Mucosa of descending colon (tissue), 3 donors: ENCODE measurements at places on chromosomes 12 and 14. TPM values are rescaled to one million over a fixed set of nuclear protein-coding genes. Genes with fewer than 3 reads are reported as not detected.

DNA sequence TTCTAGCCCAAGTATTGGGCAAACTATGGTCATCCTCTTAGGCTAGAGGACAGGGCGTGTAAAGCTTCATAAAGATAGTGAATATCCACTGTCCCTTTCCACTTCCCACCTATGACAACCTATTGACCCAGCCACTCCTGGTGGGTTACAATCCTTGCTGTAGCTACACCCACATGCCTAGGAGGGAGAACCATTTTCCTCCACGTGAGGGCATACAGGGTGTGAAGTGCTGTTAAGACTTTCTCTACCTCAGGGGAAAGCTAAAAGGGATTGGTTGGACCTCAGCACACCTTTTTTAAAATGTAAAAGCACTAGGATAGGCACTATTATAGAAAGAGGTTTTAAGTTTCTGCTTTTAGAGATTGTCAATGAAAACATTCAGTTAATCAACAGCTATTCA lies 124.4 kb downstream of the TPH2 start:
- DNase-seq: no peak

ETFBKMT gene
- total RNA-seq: 5.6 TPM

GSC gene
- total RNA-seq: not detected

DNA sequence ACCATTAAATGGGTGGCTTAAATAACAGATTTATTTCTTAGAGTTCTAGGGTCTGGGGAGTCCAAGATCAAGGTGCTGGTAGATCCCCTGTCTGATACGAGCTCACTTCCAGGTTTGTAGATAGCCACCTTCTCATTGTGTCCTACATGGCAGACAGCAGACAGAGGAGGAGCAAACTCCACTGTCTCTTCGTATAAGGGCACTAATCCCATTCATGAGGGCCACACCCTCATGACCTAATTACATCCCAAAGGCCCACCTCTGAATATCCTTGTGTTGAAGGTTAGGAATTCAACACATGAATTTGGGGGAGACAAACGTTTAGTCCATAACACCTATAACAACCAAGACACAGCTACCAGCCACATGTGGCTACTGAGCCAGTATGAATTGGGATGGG lies 47.1 kb upstream of the PPP2R5C start:
- no peak for DNase-seq

AQP6 gene
- not detected for total RNA-seq

DNA sequence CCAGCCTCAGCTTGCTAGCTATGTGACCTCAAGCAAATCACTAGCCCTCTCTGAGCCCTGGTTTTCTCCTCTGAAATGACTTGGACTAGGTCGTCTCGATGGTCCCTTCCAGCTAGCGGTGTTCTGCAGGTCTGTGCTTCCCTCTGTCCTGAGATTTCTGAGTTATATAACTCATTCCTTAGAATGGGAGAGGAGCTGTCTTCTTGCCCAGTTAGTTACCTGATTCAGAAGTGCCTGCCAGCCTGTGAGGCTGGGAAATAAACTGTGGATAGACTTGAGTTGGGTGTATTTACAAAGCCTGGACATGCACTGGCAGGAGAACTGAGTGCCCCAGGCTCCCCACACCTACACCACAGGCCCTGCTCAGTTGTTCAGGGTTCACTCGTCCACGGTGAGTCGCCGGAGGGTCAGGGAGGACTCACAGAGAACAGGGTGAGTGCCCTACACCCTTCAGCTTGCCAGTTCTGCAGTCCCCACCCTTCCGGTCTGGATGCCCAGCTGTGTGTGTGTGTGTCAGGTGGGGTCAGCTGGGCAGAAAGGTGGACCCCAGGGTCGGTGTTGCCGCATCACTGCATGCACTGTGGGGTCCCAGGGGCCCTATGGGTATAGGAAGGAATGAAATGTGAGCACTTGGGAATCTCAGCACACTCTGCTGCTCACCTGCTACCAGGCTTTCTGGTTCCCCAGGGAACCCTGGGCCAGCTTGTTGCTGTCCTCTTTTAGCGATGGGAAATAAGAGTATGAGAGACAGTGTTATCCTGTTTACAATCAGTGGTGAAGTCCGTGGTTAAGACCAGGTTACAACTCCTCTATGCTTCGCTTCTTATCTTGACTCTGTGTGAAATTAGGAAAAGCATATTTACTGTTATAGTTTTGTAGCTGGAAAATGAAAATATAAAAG lies 348.2 kb downstream of the DPF3 start:
- no peak for DNase-seq

GRCh38 chr12:48512855-48513254 lies 12.6 kb upstream of the OR8S1 start:
- no peak for DNase-seq

PLEKHD1 gene
- 0.14 TPM for total RNA-seq

- no peak for DNase-seq
These were observed 198.7 kb downstream of the DACT1 start for GRCh38 chr14:58836303-58836974.

GRCh38 chr14:92759679-92760523 lies 11.5 kb upstream of the LGMN start:
- DNase-seq: no peak

DNA sequence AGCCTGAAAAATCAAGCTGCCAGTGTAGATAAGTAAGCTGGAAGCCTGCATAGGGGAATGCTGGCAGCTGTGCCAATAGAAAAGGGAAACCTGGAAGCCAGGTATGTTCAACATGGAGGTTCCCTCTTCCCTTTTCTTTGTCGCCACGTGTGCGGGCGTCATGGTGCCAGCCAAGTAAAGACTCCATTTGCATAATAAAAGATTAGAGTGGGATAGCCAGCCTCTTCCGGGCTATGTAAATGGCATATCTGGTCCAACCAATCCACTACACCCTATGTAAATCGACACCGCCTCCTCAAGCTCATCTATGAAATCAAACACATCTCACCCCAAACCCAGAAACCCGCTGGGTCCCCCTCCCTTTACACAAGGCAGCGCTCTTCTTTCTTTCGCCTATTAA lies 5.6 kb upstream of the ADGRD1 start:
- DNase-seq: no peak

DNA sequence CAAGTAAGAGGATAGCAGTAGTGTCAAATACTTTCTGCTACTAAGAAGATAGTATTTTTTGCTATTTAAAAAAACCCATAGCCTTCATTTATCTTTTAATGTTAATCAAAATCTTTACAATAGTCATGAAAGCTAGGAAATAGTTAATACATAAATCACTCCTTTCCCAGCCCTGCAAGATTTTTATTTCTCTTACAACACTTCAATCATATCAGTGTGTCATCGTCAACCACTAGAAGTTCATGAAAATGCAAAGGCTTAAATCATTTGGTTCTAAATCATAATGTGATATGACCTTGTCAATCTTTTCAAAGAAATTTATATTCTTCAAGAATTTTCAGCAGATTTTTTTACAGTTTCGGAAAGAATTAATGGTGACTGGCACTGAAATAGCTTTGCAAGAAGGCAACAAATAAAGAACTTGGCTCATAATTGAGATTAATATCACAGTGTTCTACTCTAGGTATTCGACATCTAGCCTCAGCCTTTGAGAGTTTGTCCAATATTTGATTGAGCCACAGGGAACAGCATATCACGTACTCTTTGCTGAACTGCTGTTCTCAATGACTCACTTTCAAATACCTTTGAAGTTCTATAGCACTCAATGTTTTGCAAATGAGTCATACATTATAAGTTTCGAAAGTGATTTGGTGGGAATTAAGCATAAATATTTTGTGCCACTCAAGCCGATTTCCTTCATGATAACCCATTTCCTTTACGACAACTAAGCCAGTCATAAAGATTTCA lies 384.0 kb upstream of the FOXG1 start:
- no peak for DNase-seq

DNA sequence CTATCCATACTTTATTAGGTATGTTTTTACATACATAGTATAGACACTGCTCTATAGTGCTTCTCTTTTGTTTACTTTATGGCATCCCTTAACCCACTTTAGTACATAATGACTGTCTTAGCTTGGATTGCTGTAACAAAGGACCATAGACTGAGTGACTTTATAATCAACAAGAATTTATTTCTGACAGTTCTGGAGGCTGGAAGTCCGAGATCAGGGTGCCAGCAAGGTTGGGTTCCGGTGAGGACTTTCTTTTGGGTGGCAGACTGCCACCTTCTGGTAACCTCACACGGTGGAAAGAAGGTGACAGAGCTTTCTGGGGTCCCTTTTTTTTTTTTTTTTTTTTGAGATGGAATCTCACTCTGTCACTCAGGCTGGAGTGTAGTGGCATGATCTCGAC lies 48.6 kb upstream of the PPM1H start:
- no peak for DNase-seq

DNA sequence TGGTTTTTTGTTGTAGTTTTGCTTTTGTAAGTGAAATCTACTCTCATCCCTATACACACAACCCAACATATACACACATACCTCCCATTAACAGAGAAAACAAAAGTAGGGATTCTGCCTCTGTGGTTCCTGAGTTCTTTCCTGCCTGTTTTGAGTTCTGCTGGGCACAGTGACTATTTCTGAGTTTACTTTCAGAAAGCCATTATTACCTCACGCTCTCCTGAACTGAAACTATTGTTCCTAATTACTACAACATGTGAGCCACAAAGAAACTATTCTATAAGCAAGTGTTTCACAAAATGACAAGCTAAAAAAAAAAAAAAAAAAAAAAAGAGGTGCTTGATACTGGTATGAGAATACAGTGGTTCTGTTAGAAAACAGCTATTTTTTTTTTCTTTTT lies 110.9 kb downstream of the ALG10B start:
- no peak for DNase-seq

DNA sequence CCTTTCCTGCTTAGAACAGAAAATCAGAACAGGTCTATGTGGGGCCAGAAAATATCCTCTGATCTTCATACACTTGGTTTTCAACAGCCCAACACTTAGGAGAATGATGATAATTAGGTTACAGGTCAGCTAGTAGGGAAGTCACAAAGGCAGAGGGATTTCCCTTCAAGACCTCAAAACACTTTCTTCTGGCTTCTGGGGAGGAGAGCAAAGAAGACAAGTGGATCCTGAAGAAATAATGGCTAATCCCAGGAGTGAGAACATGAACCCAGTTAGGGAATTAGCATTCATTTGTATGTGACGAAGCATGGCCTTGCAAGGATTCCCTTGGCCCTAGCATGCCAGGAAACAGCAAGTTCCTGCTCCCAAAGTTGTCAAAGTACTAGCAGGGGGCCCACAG lies 223.3 kb downstream of the BCAT1 start:
- no peak for DNase-seq

- no peak for DNase-seq
These were observed 1.2 kb downstream of the NRDE2 start for GRCh38 chr14:90330203-90331196.

DNA sequence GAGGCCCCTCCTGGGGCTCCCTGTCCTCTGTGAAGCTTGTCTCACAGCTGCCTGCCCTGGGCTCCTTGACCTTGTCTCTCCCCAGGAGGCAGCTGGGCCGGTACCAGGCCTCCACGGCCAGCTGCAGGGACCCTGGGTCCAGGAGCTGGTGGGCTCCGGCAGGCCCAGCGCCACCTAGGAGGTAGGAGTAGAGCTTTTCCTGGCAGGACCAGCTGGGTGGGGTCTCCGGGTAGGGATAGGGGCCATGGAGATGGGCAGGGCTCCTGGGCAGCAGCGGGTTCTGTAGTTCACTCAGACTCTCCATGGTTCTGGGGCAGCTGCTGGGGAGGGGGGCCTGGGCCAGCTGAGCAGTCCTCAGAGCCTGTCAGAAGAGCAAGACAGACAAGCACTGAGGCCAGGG lies 16.6 kb downstream of the SYNDIG1L start:
- DNase-seq: no peak

DNA sequence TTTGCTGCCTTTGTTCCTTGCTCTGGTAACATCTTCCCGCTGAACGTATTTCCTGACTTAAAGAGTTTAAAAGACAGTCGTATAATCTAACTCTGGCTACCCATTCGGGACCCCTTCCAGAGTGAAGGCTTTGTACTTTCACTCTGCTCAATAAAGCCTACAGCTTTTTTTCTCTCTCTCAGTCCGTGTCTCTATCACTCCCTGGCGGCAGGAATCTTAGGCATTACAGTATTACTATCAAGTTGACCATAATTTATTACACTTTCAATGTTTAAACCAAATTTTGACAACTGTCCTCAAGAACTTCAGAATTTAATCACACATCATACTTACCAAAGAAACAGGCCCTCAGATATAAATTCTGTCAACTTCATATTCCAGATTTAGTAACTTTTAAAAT lies 967.9 kb downstream of the FSCB start:
- no peak for DNase-seq

DNA sequence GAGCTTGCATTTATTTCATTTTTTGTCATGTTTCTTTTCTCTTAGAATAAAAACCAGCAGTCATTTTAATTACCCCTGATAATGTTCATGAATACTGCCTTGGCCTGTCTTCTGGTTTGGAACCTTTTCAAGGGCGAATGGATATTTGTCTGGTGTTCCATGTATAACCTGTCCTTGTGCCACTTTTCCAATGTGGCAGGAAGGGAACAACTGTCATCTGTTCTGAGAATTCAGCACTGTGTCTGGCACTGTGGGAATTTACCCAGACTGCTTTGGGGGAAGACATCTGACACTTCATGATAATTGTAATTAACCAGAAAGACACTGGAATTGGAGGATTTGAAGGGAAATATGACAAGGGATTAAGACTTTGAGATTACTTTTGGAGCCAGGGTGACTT lies 352.8 kb downstream of the APAF1 start:
- DNase-seq: no peak

GRCh38 chr12:17076028-17076744 lies 470.2 kb upstream of the LMO3 start:
- no peak for DNase-seq

GRCh38 chr12:54958048-54958658 lies 26.4 kb downstream of the TESPA1 start:
- DNase-seq: no peak

GRCh38 chr14:106802413-106803364 lies 1276.3 kb downstream of the TMEM121 start:
- peak; percentile 68 for DNase-seq

CIROP gene
- 0.13 TPM for total RNA-seq

DNA sequence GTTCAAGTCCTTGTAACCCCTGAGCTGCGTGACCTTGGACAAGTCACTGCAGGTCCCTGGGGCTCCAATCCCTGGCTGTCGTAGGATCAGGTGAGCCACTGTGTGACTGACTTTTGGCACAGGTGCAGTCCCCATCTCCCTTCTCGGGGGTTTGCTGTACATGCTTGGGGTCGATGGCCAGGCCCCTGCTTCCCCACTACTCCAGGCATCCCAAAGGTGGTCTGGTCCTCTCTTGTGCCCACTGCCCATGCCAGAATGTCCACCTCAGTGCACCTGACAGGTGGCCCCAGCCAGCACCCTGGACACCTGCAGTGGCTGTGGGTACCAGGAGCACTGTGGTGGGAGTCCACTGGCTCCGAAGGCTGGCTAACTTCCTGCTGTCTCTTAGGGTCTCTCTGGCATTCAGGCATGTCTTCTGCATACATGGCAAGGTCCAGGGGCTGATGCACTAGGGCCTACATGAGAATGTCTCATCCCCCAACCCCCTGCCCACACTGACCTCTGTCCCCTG lies 14.7 kb downstream of the FOXN4 start:
- no peak for DNase-seq

MRPL42 gene
- 51.3 TPM for total RNA-seq

DNA sequence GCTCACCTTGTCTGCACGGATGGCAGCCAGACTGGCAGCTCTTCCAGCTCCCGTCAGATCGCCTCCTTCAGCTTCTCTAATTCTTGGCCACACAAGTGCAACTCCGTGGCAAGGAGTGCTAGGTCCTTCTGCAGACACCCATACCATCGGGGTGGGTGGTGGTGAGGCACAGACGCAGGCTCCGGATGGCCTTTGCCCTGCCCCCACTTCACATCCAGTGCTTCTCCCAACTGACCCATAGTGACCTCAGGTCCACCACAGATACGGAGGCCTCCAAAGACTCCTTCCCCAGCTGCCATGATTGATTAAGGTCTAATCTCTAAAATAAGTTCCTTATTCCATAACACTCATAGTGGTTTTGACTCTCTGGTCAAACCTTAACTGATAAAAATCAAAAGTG lies 19.9 kb upstream of the CD27 start:
- DNase-seq: no peak

BAZ1A gene
- total RNA-seq: 30.9 TPM
